ENCODE measurements at places on chromosomes 4 and X. TPM values are rescaled to one million over a fixed set of nuclear protein-coding genes. Genes with fewer than 3 reads are reported as not detected.
A peak's percentile ranks its signal among the peaks of the same experiment; 100 is the strongest.

The SLC34A2 gene
- total RNA-seq, result 0.61 TPM

DNA sequence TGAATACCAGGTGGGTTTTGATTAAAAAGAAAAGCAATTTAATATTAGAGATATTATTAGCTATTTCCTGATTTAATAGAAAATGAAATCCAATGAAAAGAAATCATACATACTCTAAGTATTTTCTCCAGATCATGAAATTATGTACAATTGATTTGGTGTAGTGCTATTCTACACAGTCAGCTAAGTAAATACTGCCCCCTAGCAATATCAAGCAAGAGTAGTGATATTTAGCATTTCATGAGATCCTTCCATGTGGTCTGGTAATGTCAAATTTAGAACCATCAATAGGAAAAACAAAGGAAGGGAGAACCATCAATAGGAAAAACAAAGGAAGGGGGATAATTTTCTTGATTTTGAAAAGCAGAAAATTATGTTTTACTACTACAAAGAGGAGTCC lies 114.6 kb downstream of the TBCK start:
- DNase-seq, result no peak
- no peaks in the 10 kb centered on the region for H3K4me1 ChIP-seq
- no peak overlapping the region for H3K27ac ChIP-seq
- no peak overlapping the region for H3K4me3 ChIP-seq
- no peaks in the 10 kb centered on the region for H3K27me3 ChIP-seq

- no peaks in the 10 kb centered on the region for H3K36me3 ChIP-seq
- H3K27ac ChIP-seq, result no peak overlapping the region
- no peak for DNase-seq
Observed at GRCh38 chr4:15771216-15772058, 6.7 kb upstream of the CD38 start.

GRCh38 chr4:153438916-153439756 lies 27.0 kb upstream of the TMEM131L start:
- no peaks in the 10 kb centered on the region for H3K4me1 ChIP-seq
- no peaks in the 10 kb centered on the region for H3K27me3 ChIP-seq
- H3K4me3 ChIP-seq, result peak overlapping the region; percentile 2
- H3K36me3 ChIP-seq, result no peaks in the 10 kb centered on the region
- DNase-seq, result no peak
- H3K27ac ChIP-seq, result peak overlapping the region; percentile 2

The SPINK2 gene
- total RNA-seq, result not detected

The GPRIN3 gene
- total RNA-seq, result 7.9 TPM

GRCh38 chr4:32775049-32775448 lies 2054.9 kb downstream of the PCDH7 start:
- H3K36me3 ChIP-seq, result no peaks in the 10 kb centered on the region
- no peaks in the 10 kb centered on the region for H3K27me3 ChIP-seq
- no peak overlapping the region for H3K4me3 ChIP-seq
- no peak overlapping the region for H3K27ac ChIP-seq

The SLC49A3 gene
- 5.2 TPM for total RNA-seq

DNA sequence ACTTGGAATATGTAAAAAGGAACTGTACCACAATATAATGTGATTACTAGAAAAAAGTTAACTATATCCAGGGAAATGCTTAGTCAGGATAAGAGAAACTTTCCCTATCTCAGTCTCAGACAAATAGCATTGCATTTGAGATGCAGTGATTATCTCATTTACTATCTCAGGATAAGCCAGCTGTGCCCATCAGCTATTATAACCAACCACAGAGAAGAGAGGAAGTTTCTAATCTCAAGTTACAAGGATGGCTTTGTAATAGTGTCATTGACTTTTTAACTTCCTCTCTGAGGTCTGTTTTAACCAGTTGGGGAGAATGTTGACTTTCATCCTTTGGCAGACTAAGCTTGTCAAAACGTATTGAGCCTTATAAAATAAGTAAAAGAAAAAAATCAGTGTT lies 56.5 kb downstream of the SNX25 start:
- H3K27me3 ChIP-seq, result no peaks in the 10 kb centered on the region
- no peaks in the 10 kb centered on the region for H3K36me3 ChIP-seq
- H3K27ac ChIP-seq, result no peak overlapping the region
- no peaks in the 10 kb centered on the region for H3K4me1 ChIP-seq
- DNase-seq, result no peak

The DGKK gene
- total RNA-seq, result not detected

DNA sequence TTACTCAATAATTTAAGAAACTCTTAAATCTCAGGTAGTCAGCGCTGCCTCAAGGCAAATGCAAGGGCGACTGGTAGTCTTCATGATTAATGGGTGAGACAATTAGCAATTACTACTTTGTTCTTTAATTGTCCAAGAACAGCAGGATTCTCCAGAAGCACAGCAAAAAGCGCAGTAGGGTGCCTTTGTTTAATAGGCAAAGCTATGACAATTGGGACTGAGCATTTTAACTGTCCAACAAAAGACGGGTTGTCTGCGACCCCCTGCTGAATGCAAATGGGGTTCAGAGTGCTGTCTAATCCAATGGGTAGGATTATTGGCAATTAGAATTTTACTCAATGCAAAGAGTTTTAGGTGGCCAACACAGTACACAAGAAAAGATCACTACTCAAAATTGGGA lies 286.1 kb downstream of the CHIC1 start:
- peaks cover 32% of the 10 kb centered on the region for H3K4me1 ChIP-seq
- no peak for DNase-seq
- H3K36me3 ChIP-seq, result no peaks in the 10 kb centered on the region
- H3K27ac ChIP-seq, result no peak overlapping the region

GRCh38 chr4:111678479-111678878 lies 466.8 kb upstream of the FAM241A start:
- H3K27ac ChIP-seq, result no peak overlapping the region
- DNase-seq, result no peak
- no peaks in the 10 kb centered on the region for H3K4me1 ChIP-seq
- no peak overlapping the region for H3K4me3 ChIP-seq
- no peaks in the 10 kb centered on the region for H3K36me3 ChIP-seq
- no peaks in the 10 kb centered on the region for H3K27me3 ChIP-seq

GRCh38 chrX:153644356-153645125 lies 2.5 kb upstream of the DUSP9 start:
- peak; percentile 50 for DNase-seq
- H3K36me3 ChIP-seq, result no peaks in the 10 kb centered on the region
- H3K4me3 ChIP-seq, result no peak overlapping the region
- no peaks in the 10 kb centered on the region for H3K4me1 ChIP-seq
- H3K27ac ChIP-seq, result no peak overlapping the region
- H3K27me3 ChIP-seq, result peaks cover 8% of the 10 kb centered on the region

The RAB41 gene
- total RNA-seq, result not detected

- no peaks in the 10 kb centered on the region for H3K4me1 ChIP-seq
- no peaks in the 10 kb centered on the region for H3K36me3 ChIP-seq
- H3K27ac ChIP-seq, result peak overlapping the region; percentile 78
- peak; percentile 55 for DNase-seq
Observed at GRCh38 chrX:153723351-153724251, 586 bp downstream of the BCAP31 start.

The TLR6 gene
- 3.4 TPM for total RNA-seq

- no peak overlapping the region for H3K27ac ChIP-seq
- no peaks in the 10 kb centered on the region for H3K4me1 ChIP-seq
- H3K27me3 ChIP-seq, result no peaks in the 10 kb centered on the region
- DNase-seq, result no peak
- H3K4me3 ChIP-seq, result no peak overlapping the region
- no peaks in the 10 kb centered on the region for H3K36me3 ChIP-seq
Observed at GRCh38 chr4:101355246-101355645, 7.9 kb upstream of the PPP3CA start.

DNA sequence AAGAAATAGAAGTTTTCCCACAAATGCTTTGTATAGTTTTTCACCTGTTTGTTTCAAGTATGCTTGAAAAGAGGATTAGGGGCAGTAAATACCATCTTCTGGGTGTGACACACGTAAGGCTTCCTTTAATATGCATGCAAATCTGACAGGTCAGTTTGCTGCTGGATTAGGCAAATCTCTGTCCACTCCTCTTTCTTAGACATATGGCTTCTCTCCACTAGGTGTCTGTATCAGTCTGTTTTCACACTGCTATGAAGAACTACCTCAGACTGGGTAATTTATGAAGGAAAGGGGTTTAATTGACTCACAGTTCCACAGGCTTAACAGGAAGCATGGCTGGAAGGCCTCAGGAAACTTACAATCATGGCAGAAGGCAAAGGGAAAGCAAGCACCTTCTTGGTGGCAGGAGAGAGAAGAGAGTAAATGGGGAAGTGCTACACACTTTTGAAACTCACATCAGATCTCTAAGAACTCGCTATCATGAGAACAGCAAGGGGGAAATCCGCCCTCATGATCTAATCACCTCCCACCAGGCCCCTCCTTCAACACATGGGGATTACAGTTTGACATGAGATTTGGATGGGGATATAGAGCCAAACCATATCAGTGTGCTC lies 66.9 kb downstream of the TAB3 start:
- H3K27me3 ChIP-seq, result no peaks in the 10 kb centered on the region
- DNase-seq, result no peak
- H3K27ac ChIP-seq, result no peak overlapping the region
- H3K36me3 ChIP-seq, result no peaks in the 10 kb centered on the region
- no peak overlapping the region for H3K4me3 ChIP-seq

DNA sequence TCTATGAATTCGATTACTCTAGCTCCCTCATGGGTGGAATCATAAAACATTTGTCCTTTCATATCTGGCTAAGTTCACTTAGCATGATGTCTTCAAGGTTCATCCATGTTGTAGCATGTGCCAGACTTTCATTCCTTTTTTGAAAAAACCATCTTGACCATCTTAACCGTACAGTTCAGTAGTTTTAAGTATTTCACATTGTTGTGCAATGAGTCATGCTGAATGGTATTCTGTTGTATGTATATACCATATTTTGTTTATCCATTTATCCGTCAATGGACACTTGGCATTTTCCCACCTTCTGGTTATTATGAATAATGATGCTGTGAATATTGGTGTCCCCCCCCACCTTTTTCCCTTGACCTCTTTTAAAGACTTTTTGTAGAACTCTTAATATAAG lies 72.4 kb upstream of the TLR2 start:
- DNase-seq, result no peak
- peaks cover 33% of the 10 kb centered on the region for H3K36me3 ChIP-seq
- H3K27ac ChIP-seq, result no peak overlapping the region
- no peak overlapping the region for H3K4me3 ChIP-seq
- no peaks in the 10 kb centered on the region for H3K4me1 ChIP-seq

GRCh38 chr4:20520901-20521300 lies 179.4 kb upstream of the PACRGL start:
- DNase-seq, result no peak
- H3K4me1 ChIP-seq, result no peaks in the 10 kb centered on the region
- H3K27me3 ChIP-seq, result no peaks in the 10 kb centered on the region
- H3K27ac ChIP-seq, result no peak overlapping the region
- H3K4me3 ChIP-seq, result no peak overlapping the region
- no peaks in the 10 kb centered on the region for H3K36me3 ChIP-seq

DNA sequence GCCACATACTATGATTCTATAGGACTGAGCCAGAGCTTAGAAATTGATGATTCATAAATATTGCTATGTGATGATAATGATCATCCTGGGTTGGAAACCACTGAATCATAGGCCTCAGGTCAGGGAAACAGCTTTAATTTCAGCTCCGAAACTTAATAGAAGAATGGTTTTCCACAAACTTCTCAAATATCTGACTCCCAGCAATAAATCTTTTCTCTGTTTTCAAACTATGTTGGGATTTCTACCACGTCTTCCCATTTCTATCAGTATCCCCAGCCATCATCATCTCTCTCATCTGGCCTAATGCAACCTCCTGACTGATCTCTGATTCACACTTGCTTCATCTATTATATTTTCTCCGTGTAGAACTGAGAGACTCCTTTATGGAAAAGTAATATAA lies 521.8 kb upstream of the AGA start:
- no peaks in the 10 kb centered on the region for H3K36me3 ChIP-seq
- no peaks in the 10 kb centered on the region for H3K4me1 ChIP-seq
- H3K27ac ChIP-seq, result no peak overlapping the region
- no peak for DNase-seq
- no peak overlapping the region for H3K4me3 ChIP-seq

The PCDH10 gene
- total RNA-seq, result not detected

GRCh38 chr4:26093551-26093950 lies 179.5 kb downstream of the SMIM20 start:
- no peak overlapping the region for H3K4me3 ChIP-seq
- no peaks in the 10 kb centered on the region for H3K27me3 ChIP-seq
- no peak for DNase-seq
- H3K27ac ChIP-seq, result no peak overlapping the region
- no peaks in the 10 kb centered on the region for H3K36me3 ChIP-seq
- H3K4me1 ChIP-seq, result no peaks in the 10 kb centered on the region

The SHROOM3 gene
- 35.6 TPM for total RNA-seq

DNA sequence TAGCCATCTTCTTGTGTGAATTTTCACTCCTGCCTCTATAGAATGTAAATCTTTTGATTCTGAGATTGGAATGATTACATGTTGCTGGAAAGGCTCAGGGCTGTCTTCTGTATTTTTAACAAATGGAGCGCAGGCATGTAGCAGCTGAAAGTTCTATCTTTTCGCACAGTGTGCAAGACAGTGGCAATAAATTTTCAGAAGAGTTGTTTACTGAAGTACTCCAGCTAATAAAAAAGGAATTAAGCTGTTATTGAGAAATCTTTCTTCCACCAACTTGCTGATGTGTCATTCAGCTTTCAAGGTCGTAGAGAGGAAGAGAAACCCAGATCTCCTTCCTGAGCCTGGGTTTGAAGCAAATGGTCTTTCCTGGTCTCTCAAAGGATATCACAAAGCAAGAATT lies 122.0 kb upstream of the PUDP start:
- no peaks in the 10 kb centered on the region for H3K27me3 ChIP-seq
- no peaks in the 10 kb centered on the region for H3K36me3 ChIP-seq
- DNase-seq, result no peak
- no peak overlapping the region for H3K4me3 ChIP-seq
- no peak overlapping the region for H3K27ac ChIP-seq

The FAM236B gene
- total RNA-seq, result not detected

GRCh38 chr4:130210864-130211263 lies 1114.9 kb downstream of the C4orf33 start:
- no peak overlapping the region for H3K27ac ChIP-seq
- H3K4me1 ChIP-seq, result no peaks in the 10 kb centered on the region
- no peaks in the 10 kb centered on the region for H3K27me3 ChIP-seq
- H3K4me3 ChIP-seq, result no peak overlapping the region
- no peaks in the 10 kb centered on the region for H3K36me3 ChIP-seq
- DNase-seq, result no peak

DNA sequence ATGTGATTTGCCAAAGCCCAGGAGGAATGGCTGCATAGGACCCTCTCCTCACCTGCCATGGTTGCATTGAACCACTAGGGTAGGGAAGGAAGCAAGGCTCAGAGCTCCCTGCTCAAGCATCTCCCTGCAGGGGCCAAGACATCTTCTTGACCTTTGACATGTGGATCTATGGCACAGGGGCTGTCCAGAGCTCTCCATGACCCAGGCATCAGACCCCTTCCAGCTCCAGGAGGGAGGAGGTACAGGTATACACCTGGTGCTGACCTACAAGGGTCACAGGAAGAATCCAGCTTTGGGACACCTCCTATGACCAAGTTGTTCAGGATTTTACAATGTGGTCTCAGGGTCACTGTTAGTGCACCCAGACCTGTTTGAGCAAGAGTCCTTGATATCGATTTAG lies 23.2 kb upstream of the ASMTL start:
- DNase-seq, result peak; percentile 20
- no peak overlapping the region for H3K4me3 ChIP-seq
- no peak overlapping the region for H3K27ac ChIP-seq
- no peaks in the 10 kb centered on the region for H3K27me3 ChIP-seq
- H3K4me1 ChIP-seq, result no peaks in the 10 kb centered on the region

The PPP4R3C gene
- not detected for total RNA-seq

GRCh38 chrX:150902434-150903109 lies 4.1 kb upstream of the CD99L2 start:
- H3K36me3 ChIP-seq, result no peaks in the 10 kb centered on the region
- DNase-seq, result no peak
- no peaks in the 10 kb centered on the region for H3K27me3 ChIP-seq
- H3K4me3 ChIP-seq, result no peak overlapping the region
- no peaks in the 10 kb centered on the region for H3K4me1 ChIP-seq
